ENCODE measurements at places on chromosomes 5 and 9.

DNA sequence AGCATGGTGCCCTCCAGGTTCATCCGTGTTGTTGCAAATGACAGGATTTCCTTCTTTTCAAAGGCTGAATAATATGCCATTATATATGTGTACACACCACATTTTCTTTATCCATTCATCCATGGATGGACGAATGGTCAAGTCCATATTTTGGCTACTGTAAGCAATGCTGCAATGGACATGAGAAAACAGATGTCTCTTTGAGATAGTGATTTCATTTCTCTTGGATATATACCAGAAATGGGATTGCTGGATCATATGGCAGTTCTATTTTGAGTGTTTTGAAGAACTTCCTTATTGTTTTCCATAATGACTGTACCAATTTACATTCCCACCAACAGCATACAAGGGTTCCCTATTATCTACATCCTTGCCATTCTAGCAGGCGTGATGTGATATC, 67.9 kb downstream of the TEK start:
- no peak for DNase-seq

GRCh38 chr5:92748072-92748676, 832.8 kb downstream of the NR2F1-AS1 start:
- DNase-seq, result no peak

DNA sequence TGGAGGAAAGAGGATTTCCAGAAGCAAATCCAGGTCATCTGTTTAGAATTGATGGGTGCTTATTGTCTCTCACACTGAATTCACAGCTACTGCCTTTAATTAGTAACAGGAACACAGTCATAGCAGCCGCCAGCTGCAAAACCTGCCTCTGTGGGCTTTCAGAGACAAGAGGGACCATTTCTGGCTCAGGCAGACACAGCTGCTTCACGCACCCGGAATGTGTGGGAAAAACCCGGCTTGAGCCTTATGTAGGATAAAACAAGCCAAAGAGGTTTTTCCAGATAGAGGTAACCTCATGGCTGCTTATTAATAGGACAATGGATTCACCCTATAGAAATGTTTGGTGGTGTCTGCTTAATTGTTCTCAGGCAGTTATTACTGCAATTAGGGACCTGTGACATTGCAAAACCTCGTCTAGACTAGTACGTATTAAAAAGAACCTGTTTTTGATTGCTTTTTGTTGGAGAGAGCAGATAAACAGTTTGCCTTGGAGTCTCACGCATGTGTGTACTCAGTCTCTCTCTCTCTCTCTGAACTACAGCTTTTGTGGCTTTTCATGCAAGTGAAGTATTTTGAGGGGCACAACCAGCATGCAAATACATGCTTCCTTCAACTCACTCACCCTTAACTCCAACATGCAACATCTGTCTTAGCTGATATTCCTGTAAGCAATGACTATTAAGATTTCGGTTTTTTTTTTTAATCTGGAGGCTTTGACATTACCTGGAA, 302.7 kb downstream of the PLK2 start:
- peak; percentile 65 for DNase-seq

DNA sequence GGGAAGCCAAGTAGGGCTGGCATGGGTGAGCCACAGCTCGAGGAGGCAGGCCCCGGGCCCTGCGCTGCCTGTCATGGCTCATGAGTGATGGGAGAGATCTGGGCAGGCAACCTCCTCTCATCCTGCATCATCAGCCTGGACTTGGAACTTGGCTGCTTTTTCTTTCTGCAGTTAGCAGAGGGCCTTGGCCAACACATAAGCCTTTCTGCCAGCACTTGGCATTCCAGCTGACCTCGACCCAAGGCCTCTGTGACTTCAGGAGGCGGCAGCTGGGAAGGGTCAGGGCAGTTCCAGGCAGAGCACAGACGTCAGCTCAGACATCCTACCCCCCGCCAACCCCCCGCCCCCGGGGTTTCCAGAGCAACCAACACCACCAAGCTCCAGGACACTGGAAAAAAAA, 7.6 kb downstream of the S1PR3 start:
- peak; percentile 57 for DNase-seq

DNA sequence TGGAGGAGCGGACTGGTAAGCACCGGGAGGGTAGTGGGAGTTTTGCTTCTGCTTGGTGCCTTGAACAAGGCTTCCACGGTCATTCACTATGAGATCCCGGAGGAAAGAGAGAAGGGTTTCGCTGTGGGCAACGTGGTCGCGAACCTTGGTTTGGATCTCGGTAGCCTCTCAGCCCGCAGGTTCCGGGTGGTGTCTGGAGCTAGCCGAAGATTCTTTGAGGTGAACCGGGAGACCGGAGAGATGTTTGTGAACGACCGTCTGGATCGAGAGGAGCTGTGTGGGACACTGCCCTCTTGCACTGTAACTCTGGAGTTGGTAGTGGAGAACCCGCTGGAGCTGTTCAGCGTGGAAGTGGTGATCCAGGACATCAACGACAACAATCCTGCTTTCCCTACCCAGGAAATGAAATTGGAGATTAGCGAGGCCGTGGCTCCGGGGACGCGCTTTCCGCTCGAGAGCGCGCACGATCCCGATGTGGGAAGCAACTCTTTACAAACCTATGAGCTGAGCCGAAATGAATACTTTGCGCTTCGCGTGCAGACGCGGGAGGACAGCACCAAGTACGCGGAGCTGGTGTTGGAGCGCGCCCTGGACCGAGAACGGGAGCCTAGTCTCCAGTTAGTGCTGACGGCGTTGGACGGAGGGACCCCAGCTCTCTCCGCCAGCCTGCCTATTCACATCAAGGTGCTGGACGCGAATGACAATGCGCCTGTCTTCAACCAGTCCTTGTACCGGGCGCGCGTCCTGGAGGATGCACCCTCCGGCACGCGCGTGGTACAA, 556 bp downstream of the PCDHGC3 start:
- peak; percentile 89 for DNase-seq

DNA sequence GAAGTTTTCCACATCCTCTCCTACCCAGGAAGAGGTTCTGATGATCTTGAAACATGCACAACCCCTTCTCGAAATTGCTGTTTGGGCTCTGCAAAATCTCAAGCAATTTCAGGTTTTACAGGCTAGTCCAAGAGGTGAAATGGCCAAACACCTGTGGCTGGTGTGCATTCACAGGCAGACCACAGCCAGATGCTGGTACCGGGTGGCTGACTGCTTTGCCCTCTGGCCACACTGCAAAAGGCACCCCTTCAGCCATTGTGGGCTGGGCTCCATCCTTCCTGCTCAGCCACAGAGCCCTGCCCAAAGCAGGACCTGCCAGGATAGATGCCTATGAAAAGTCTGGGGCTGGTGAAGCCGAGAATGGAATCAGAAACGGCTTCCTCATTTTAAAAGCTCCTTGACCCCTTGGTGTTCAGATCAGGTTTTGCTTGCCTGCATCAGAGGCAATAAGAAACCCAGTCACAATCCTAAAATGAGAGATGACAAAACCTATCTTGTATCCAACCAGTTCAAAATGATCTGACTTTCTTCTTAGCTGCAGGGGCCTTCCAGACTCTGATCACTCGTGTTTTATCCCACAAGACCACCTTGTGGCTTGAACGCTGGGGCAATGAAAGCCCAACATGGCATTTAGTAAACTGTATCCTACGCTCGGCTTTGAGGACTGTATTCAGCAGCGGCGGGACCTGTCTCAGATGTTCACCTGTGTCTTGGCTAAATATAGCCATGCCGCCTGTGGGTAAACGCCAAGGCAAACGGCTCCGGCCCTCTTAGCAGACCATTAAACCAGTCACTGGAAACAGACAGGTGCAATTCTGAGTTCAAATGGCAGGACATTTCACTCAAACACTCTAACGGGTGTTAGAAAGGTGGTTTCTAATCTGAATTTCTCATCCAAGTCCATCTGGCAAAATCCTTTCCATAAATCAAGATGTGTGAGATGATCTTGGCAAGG, 49.6 kb downstream of the EPB41L4B start:
- no peak for DNase-seq

GRCh38 chr9:74496819-74497747, at the start of gene RORB:
Gene RORB (plus strand): TSS chr9:74497335. CDS start chr9:74497977, 642 bp downstream.
- peak; percentile 37 for DNase-seq

DNA sequence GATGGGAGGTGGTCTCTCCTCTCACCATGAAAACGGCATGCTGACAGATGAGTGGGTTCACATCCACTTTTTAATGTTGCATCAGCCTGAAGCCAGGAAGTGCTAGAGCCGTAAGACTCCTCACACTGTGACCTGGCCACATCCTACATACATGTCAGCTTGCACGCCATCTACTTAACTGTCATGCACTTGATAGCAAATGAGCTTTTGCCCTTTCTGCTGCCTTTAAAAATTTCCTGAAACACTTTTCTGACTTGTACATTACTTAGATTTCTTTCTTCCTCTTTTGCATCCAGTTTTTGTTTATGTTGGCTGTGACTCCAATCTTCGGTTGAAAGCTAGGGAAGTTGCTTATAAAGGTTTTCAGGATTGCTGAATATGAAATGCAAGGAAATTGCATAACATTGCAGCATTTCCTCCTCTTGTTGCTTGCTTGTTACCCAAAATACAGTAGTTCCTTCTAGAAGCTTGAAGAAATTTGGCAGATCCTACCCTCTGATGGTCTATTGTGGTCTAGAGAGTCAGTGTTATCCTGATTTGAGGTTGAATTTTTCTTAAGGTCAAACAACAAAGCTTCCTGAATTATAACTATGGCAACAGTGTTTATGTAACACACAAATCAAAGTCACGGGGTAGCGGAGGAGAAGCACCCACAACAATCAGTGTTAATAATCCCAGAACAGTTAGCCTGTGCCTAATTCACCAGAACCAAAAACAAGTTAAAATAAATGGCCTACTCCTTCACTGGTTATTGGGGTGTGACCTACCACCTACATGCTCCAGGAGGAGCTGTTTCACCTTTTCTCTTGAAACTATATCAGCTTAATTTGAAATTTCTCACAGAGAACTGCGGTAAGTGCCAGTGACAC, 232.5 kb downstream of the ARHGAP26 start:
- peak; percentile 79 for DNase-seq

GRCh38 chr9:121309171-121309570, 41.2 kb downstream of the GSN start:
- no peak for DNase-seq

DNA sequence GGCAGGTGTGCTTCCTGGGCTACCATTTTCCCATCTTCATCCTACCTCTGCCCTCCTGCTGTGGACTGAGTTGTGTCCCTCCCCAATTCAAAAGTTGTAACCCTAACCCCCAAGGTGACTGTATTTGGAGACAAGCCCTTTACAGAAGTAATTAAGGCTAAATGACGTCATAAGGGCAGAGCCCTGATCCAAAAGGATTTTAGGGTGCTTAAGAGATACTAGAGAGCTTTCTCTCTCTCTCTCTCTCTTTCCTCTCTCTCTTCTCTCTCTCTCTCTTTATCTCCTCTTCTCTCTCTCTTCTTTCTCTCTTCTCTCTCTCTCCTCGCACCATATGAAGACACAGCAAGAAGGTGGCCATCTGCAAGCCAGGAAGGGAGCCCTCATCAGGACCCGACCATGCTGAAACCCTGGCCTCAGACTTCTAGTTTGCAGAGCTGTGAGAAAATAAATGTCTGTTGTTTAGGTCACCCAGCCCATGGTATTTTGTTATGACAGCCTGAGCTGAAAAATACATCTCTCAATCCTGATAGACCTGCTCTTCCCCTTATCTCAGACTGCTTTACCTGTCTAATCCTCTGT, 36.0 kb upstream of the TEX48 start:
- DNase-seq, result no peak

- no peak for DNase-seq
These were observed 85.2 kb downstream of the KIAA1958 start for GRCh38 chr9:112571624-112572355.

GRCh38 chr5:91177639-91178038, 205.5 kb downstream of the ARRDC3 start:
- DNase-seq, result peak; percentile 50

- no peak for DNase-seq
These were observed 89.8 kb downstream of the NTRK2 start for GRCh38 chr9:84759300-84759750.

GRCh38 chr9:127927201-127927987, 3.2 kb downstream of the PIP5KL1 start:
- no peak for DNase-seq

DNA sequence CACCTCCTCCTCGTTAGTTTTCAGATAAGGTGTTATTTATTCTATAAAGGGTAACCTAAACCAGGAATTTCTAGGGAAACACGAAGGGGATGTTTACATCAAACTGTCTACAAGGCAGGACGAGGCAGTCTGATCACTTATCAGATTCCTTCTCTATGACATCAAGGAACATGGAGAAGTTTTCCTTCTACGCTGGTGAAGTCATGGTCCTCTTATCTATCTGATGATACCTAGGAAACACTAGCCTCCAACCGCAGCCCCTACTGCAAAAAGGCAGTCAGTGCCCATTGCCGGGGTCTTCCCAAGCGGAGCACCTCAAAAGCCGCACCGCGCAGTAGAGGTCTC, 1.5 kb downstream of the MPDZ start:
- no peak for DNase-seq

- no peak for DNase-seq
These were observed 268.8 kb upstream of the ANKRD55 start for GRCh38 chr5:56501781-56502557.

- DNase-seq, result peak; percentile 56
These were observed 37.8 kb upstream of the RNF20 start for GRCh38 chr9:101495810-101496209.

DNA sequence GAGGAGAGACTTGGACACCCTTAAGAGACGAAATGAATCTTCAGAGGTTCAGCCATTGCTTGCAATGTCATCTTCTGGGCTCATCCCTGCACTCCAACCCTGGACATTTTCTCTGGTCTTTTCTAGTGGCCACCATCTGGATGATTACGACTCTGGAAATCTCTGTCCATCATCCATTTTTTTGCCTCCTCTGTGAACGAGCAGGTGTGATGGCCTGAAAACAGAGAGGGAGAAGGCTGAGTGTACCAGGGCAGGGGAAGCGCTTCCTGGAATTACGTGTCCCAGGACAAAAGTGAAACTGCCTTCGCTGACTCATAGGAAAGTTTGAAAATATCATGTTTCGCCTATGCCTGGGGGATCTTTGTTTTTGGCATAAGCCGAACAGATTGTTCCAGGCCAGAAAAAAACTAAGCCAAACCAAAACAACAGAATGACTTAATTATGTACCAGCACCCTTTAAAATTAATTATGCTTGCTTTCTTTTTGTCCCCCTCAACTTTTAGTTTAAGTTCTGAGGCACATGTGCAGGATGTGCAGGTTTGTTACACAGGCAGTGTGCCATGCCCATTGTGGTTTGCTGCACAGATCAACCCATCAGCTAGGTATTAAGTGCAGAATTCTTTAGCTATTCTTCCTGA, 31.9 kb downstream of the ANKRD33B start:
- peak; percentile 95 for DNase-seq

GRCh38 chr9:124006448-124007361, 4.9 kb upstream of the LHX2 start:
- no peak for DNase-seq

DNA sequence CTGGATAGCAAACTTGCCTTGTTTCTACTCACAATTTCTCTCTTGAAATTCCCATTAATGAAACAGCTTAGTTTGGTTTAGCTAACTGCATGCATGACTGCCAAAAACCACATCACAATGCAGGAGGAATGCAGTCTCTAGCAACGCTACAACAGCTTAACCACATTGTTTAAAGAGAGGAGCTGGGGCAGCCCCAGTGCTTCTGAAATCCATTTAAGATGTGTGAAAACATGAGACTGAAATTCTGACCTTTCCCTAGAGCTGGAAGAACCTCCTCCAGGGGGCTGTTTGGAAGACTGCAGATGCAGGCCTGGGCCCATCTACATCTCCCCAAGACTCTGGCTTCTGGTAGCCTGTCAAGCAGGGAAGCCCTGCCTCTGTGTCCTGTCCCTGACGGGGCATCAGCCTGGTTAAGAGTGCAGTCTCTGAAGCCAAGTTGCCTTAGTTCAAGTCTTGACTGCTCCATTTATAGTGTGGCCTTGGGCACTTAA, 157.1 kb downstream of the ZNF462 start:
- DNase-seq, result peak; percentile 94

Data from GM23248 (cell line).